Thyroid gland (tissue), 4 donors: ENCODE measurements at places on chromosomes 6 and 20. TPM values are rescaled to one million over a fixed set of nuclear protein-coding genes. Genes with fewer than 3 reads are reported as not detected.

GRCh38 chr20:41032271-41032670, 3.6 kb downstream of the TOP1 start:
- H3K27ac ChIP-seq = no peak overlapping the region
- H3K36me3 ChIP-seq = no peaks in the 10 kb centered on the region

DNA sequence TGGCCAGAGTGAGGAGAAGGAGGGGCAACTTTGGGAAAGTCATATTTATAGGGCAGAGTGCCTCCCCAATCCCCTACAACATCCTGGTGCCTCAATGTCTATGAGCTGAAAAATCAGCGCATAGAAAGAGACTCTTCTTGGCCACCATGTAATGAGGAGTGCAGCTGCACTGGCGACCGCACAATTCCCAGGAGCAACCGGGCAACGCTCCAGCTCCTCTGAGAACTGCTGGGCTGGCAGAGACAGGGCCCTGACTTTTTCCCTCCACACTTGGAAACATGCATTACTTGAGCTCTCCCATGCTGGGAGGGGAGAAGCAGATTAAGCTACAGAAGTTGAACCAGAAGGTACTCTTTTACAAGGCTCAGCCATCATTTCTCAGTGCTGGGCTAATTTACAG, 31.4 kb upstream of the MARCKS start:
- H3K4me3 ChIP-seq = no peak overlapping the region
- no peaks in the 10 kb centered on the region for H3K27me3 ChIP-seq
- H3K36me3 ChIP-seq = no peaks in the 10 kb centered on the region
- peak; percentile 79 for DNase-seq
- H3K27ac ChIP-seq = no peak overlapping the region
- H3K4me1 ChIP-seq = peaks cover 8% of the 10 kb centered on the region

DNA sequence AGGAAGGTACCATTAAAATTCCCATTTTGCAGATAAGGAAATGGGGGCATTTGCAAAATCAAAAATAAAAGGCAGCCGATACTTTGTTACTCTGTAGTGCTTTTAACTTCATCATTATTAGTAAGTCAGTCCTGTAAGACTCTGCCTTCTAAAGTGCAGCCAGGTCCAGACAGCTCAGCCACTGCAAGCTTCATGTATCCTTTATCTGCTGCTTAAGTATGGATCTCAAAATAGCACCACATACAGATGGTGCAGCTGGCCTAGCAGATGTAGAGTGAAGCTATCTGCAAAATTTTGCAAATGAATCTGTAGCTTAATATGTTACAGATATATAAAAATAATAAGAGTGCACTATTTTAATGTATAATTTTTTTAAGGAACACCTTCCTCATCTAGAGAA, 53.4 kb downstream of the NUS1 start:
- no peak overlapping the region for H3K4me3 ChIP-seq
- H3K27ac ChIP-seq = no peak overlapping the region
- H3K36me3 ChIP-seq = no peaks in the 10 kb centered on the region
- no peaks in the 10 kb centered on the region for H3K4me1 ChIP-seq
- H3K27me3 ChIP-seq = no peaks in the 10 kb centered on the region

- no peak for DNase-seq
- H3K4me3 ChIP-seq = no peak overlapping the region
- H3K4me1 ChIP-seq = no peaks in the 10 kb centered on the region
- no peaks in the 10 kb centered on the region for H3K36me3 ChIP-seq
- H3K27me3 ChIP-seq = no peaks in the 10 kb centered on the region
Measured at GRCh38 chr20:36298061-36298460, 8.1 kb upstream of the DLGAP4 start.

GRCh38 chr6:1153696-1154245, 158.1 kb upstream of the FOXQ1 start:
- H3K4me1 ChIP-seq = no peaks in the 10 kb centered on the region
- no peaks in the 10 kb centered on the region for H3K36me3 ChIP-seq
- no peaks in the 10 kb centered on the region for H3K27me3 ChIP-seq
- H3K4me3 ChIP-seq = no peak overlapping the region

DNA sequence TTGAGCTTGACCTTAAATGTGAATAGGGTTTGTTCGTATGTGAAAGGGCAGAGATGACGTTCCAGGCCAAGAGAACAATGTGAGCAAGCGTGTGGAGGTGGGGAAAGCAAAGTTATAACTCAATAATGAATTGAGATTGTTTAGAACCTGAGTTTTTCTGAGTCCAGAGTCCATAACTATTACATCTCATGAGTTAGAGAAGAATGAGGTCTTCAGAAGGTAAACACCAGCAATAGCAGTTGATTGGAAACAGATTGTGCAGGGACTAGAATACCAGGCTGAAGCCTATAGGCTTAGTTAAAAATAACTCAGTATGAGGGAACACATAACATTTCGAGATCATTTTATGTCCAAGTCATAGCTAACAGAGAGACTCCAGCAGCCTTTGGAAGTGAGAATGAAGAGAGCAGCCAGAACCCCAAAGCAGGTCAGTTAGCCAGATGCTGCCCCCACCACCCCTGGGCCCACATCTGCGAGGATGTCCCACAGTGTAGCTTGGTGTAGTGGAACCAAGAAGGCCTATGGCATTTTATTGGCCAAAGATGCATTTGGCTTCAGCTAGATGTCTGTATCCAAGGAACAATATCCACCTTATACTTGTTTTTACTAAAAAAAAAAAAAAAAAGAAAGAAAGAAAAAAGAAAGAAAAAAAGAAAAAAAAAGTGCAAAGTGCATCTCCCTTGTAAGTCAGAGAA, 121.7 kb downstream of the TNFRSF21 start:
- no peak for DNase-seq
- no peak overlapping the region for H3K27ac ChIP-seq
- no peaks in the 10 kb centered on the region for H3K36me3 ChIP-seq
- H3K4me1 ChIP-seq = no peaks in the 10 kb centered on the region
- H3K27me3 ChIP-seq = no peaks in the 10 kb centered on the region
- no peak overlapping the region for H3K4me3 ChIP-seq

- H3K4me1 ChIP-seq = no peaks in the 10 kb centered on the region
- no peak overlapping the region for H3K27ac ChIP-seq
- DNase-seq = no peak
- H3K4me3 ChIP-seq = no peak overlapping the region
- no peaks in the 10 kb centered on the region for H3K36me3 ChIP-seq
Measured at GRCh38 chr6:19159089-19159488, 678.1 kb upstream of the ID4 start.

GRCh38 chr6:50998905-50999304, 180.2 kb downstream of the TFAP2B start:
- no peak overlapping the region for H3K4me3 ChIP-seq
- no peak for DNase-seq
- no peaks in the 10 kb centered on the region for H3K36me3 ChIP-seq
- no peaks in the 10 kb centered on the region for H3K4me1 ChIP-seq
- H3K27ac ChIP-seq = no peak overlapping the region
- no peaks in the 10 kb centered on the region for H3K27me3 ChIP-seq

- no peak overlapping the region for H3K4me3 ChIP-seq
- H3K27ac ChIP-seq = peak overlapping the region; percentile 11
- H3K4me1 ChIP-seq = peaks cover 75% of the 10 kb centered on the region
Measured at GRCh38 chr6:7143476-7143974, 35.8 kb downstream of the RREB1 start.

- H3K27ac ChIP-seq = no peak within 1 kb of the TSS
- H3K27me3 ChIP-seq = no peaks in the 10 kb centered on the region
- no peaks in the 10 kb centered on the region for H3K4me1 ChIP-seq
- no peak for DNase-seq
- H3K4me3 ChIP-seq = no peak within 1 kb of the TSS
Measured at GRCh38 chr6:31572041-31572911, at the start of gene LTA. TSS of gene LTA (plus strand) at chr6:31572289. CDS start at chr6:31572743, 454 bp downstream.

- no peaks in the 10 kb centered on the region for H3K27me3 ChIP-seq
- no peaks in the 10 kb centered on the region for H3K4me1 ChIP-seq
- no peak for DNase-seq
- no peaks in the 10 kb centered on the region for H3K36me3 ChIP-seq
- H3K4me3 ChIP-seq = no peak overlapping the region
Measured at GRCh38 chr6:147195510-147195909, 8.7 kb upstream of the STXBP5 start.

- peaks cover 38% of the 10 kb centered on the region for H3K36me3 ChIP-seq
- no peak overlapping the region for H3K27ac ChIP-seq
- peaks cover 4% of the 10 kb centered on the region for H3K4me1 ChIP-seq
Measured at GRCh38 chr6:35295521-35296315, 1.9 kb upstream of the DEF6 start.

GRCh38 chr6:39686976-39687375, 38.2 kb downstream of the KIF6 start:
- no peak overlapping the region for H3K27ac ChIP-seq
- no peaks in the 10 kb centered on the region for H3K4me1 ChIP-seq
- H3K4me3 ChIP-seq = no peak overlapping the region
- no peaks in the 10 kb centered on the region for H3K27me3 ChIP-seq
- DNase-seq = no peak

GRCh38 chr6:5930143-5930770, 76.5 kb downstream of the NRN1 start:
- H3K4me3 ChIP-seq = no peak overlapping the region
- H3K27ac ChIP-seq = no peak overlapping the region
- H3K27me3 ChIP-seq = no peaks in the 10 kb centered on the region
- no peaks in the 10 kb centered on the region for H3K4me1 ChIP-seq
- DNase-seq = no peak

DNA sequence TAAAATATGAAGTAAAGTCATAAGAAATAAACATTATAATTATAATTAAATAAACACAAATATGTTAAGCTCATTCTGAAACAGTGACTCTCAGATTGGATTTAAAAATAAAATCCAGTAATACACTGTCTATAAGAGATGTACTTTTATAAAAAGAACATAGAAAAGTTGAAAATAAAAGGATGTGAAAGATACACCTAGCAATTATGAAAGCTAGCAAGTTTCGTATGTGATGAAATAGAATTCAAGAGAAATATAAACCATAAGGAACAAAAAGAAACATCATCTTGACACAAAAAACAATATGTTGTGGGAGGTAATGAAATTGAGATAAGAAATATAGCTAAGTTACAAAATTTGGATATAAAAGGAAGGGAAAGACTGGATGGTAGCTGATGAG, 128.6 kb upstream of the CNR1 start:
- H3K27me3 ChIP-seq = no peaks in the 10 kb centered on the region
- no peaks in the 10 kb centered on the region for H3K4me1 ChIP-seq
- no peak overlapping the region for H3K27ac ChIP-seq
- no peak for DNase-seq

DNA sequence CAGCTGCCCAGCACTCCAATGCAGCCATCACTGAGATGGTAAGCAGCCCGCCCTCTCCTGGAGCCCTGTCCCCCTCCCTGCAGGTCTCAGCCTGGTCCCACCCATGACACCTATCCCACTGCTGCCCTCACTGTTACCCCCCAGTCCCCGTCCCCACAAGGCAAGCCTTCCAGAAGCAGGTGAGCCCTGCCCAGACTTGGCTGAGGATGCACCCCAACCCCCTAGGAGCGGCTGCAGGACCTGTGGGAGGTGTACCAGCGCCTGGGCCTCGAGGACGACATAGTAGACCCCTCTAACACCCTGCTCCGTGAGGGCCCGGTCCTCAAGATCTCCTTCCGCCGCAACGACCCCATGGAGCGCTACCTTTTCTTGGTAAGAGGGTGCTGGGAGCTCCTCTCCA, 9.2 kb downstream of the FGD2 start:
- no peak for DNase-seq
- H3K36me3 ChIP-seq = no peaks in the 10 kb centered on the region
- no peaks in the 10 kb centered on the region for H3K27me3 ChIP-seq
- H3K4me3 ChIP-seq = no peak overlapping the region

- no peak overlapping the region for H3K4me3 ChIP-seq
- no peak overlapping the region for H3K27ac ChIP-seq
- no peaks in the 10 kb centered on the region for H3K36me3 ChIP-seq
- no peak for DNase-seq
Measured at GRCh38 chr6:10184371-10185227, 230.3 kb downstream of the TFAP2A start.

HCRTR2 gene
- not detected for total RNA-seq

PAX1 gene
- total RNA-seq = 1.6 TPM

TRAPPC3L gene
- total RNA-seq = 0.13 TPM

MCM3 gene
- total RNA-seq = 26.1 TPM

FOXF2 gene
- 1.6 TPM for total RNA-seq

TMEM242 gene
- total RNA-seq = 7.0 TPM

MRAP2 gene
- not detected for total RNA-seq
